Ureter (tissue), 1 donor: ENCODE measurements at places on chromosomes 7 and 10. TPM values are rescaled to one million over a fixed set of nuclear protein-coding genes. Genes with fewer than 3 reads are reported as not detected.

GRCh38 chr10:101575580-101576210 is 12.4 kb downstream of the POLL start:
- DNase-seq: no peak

The C7orf57 gene
- 0.42 TPM for total RNA-seq

DNA sequence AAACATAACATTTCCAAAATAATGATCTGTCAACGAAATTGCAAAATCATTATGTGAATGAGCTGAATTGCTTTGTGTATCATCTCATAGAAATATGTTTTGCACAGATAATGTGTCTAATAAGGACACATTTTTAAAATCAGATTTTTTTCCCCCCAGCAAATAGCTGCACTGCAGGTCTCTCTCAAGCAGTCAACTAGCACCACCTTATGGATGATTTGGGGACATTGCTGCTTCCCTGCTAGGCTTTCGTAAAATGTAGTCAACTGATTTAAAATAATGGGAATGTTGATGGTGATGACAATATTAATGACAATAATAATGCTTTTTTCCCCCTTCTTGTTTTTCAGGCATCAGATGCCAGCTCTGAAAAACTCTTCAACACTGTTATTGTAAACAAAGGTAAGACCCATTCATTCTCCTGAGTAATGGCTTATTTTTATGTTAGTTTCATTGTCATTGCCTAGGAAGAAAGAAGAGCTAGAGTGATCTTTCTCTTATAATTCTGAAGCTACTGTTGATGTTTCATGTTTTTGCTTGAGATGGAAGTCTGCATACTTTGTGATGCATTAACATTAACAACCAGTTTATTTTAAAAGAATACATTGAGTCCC is 433.6 kb upstream of the GALNT17 start:
- DNase-seq: no peak

DNA sequence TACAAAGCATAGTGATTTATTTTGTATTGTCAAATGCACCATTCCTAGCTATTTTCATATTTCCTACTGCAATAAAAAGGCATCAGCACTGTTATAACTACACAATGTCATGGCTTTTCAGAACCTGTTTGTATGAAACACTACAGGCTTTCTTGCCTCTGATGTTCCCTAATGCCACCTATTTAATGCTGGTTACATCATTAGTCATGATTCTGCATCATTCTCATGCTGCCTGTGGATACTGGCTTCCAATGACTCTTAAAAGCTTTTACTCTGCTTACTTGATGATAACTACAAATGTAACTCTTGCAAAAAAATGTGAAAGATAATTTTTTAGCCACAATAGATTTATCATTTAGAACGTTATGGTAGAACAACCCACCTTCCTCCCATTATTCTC is 529.4 kb downstream of the HTR7 start:
- DNase-seq: no peak

GRCh38 chr7:22385326-22385725 is 28.4 kb upstream of the RAPGEF5 start:
- no peak for DNase-seq

The GHRHR gene
- not detected for total RNA-seq

DNA sequence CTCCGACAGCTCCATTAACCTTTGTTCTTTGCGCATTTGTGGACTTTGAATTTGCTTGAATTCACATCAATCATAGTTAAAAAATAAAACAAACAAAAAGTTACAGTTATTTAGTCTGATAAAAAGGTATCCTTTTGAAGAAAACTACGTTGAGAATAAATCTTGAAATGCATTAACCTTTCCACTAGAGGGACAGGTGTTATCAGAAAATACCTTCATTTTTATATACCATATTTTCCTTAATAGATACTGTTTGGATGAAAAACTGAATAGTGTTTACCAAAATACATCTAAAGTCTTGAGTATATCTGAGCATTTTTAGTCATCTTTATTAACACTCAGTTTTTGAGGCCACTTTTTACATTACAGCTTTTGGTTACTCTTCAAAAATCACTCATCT is 371.9 kb downstream of the ZWINT start:
- no peak for DNase-seq

DNA sequence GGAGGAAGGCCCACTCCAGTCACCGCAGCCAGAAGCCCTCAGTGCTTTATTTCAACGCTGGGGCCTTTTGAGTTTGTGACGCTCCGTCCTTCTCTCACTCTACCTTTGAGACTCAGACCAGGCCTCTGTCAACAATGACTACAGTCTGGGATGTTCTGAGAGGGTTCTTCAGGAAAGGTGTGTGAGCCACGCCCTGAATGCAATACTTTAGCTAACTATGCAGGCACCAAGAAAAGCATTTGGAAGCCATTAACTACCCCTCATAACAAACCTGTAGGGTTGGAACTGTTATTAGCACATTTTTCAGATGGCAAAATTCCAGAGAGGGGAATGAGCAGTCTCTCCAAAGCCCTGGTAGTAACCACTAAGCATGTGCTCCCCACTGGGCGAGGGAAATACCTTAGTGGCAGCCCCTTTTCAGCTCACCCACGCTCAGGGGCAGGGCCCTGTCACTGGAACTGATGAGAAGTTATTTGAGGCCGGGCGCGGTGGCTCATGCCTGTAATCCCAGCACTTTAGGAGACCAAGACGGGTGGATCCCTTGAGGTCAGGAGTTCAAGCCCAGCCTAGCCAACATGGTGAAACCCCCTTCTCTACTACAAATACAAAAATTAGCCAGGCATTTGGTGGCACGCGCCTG is 5.7 kb upstream of the ARPC1B start:
- no peak for DNase-seq

The PYROXD2 gene
- 25.8 TPM for total RNA-seq

The DNAJC12 gene
- 1.8 TPM for total RNA-seq

The ABCC2 gene
- total RNA-seq: 1.5 TPM

DNA sequence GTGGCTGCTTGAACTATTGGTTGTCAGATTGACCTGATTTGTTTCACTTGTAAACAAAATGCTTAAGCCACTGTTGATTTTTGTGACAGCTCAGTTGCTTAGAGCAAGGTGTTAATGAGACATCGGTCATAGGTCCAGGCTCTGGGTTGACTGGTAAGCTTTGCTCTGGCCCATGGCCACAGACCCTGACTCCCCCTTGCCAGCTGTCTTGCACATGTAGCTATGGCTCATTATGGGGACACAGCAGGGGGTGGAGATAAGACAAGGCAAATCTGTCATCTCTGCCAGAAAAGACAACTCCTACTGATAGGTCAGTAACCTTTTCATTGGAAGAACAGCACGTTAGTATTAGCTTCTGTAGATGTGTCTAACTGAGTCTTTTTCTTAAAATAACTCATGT is 95.3 kb downstream of the KAT6B start:
- DNase-seq: no peak

- no peak for DNase-seq
These were observed 32.1 kb downstream of the SGCE start for GRCh38 chr7:94623820-94624219.

GRCh38 chr10:15096661-15097010 is 519 bp upstream of the RPP38 start:
- no peak for DNase-seq

DNA sequence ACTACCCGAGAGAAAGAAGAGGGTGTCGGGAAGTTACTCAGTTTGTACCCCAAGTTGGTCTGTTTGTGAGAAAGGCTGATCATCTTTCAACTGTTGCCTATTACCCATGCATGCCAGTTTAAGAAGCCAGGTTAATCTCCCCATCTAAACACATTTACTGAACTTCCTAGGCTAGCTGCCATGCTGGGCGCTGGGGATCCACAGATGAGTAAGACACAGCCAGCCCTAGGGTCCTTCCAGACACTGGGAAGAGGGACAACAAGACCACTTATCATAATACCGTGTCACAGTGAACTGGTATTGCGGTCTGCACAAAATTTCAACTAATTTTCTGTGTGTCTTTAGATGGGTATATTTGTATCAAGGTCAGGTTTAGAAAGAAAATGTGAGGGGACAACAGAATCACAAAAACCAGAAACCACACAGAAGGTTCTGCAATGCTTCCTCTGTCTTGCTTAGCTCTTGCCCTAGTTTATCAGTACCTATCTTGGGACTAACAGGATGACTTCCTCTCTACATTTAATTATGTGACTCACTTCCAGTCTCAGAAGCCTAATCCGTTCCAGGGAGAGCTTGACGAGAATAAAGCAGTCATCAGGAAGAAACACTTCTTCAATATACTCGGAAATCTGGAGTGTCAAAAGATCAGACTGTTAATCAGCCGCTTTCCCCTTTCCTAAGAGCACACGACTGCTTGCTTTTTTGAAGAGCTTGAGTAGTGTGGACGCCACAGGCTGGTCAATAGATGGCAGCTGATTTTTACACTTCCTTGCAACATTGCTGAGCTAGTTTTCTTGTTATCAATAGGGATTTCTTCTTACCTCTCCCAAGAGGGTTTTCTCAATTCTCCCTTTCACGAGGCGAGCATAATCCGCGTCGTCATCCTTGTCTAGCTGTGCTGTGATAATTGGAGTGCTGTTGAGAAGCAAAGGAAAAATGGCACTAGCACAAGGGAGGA is 45.7 kb downstream of the POLR3A start:
- no peak for DNase-seq

The COL28A1 gene
- 3.7 TPM for total RNA-seq

DNA sequence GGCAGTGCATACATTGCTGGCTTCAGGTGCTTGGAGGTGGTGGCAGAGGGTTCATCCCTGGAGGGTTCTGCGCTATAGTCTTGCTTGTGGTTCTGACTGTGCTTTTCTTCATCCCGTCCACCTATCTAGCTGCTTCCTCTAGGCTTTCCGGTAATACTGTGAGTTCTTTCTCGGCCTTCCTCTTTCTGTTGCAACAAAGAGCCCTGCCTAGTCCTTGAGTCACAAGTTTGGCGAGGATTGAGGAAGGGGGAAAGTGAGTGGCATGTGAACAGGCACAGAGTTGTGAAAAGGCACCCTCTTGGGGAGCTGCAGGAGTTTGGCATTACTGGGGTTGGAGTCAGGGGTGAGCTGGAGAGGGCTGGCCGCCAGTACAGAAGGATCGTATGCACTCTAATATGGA is 123.0 kb downstream of the SH2D4B start:
- DNase-seq: no peak

- no peak for DNase-seq
These were observed 130.7 kb upstream of the KMT2E start for GRCh38 chr7:104883248-104883717.

DNA sequence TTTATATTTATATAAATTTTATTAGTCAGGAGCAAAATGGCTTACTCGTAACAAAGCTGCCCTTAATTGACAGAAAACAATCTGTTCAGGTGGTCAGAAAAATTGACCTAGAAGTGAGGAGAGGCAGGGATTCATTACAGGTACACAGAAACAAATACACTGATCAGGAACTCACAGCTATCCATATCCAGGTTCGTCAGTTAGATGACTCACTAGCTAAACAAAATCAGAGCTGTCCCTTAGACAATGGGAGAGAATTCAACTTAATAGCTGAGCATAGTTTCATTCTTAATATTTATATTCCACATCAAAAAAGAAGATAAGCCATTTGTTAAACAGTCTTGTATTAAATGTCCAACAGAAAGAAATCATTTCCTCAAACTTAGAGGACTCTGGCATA is 41.7 kb downstream of the HYCC1 start:
- DNase-seq: no peak

DNA sequence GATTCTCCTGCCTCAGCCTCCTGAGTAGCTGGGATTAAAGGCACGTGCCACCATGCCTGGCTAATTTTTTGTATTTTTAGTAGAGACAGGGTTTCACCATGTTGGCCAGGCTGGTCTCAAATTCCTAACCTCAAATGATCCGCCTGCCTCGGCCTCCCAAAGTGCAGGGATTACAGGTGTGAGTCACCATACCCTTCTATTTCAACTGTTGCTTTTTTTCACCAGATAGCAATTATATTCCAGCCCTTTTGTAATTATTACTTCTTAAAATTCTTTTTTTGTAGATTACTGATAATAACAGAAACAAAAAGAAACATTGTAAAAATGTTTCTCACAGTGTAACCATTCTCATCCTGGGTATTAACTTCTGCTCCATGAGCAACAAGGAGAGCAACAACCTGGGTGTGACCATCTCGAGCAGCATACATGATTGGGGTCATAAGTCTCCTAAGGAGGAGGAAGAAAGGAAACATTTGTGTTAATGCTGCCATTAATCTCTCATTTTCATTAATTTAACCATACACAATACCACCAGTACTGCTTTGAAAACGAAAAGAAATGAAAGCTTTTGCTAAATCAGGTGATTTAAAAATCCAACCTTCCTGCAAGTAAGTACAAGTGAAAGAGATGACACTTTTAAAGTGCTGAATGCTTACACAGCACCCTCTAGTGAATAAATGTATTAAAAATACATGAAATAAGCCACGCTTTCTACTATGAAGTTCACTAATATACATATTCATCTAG is 41.8 kb downstream of the ASZ1 start:
- DNase-seq: no peak

- DNase-seq: no peak
These were observed 54.7 kb downstream of the HSPA12A start for GRCh38 chr10:116687633-116688032.

The FAM171A1 gene
- 15.9 TPM for total RNA-seq

- no peak for DNase-seq
These were observed 27.7 kb upstream of the DDIT4 start for GRCh38 chr10:72245949-72246525.

- no peak for DNase-seq
These were observed 8.7 kb downstream of the TAF3 start for GRCh38 chr10:7826971-7827370.

- no peak for DNase-seq
These were observed 19.8 kb downstream of the POT1 start for GRCh38 chr7:124909808-124910207.

- no peak for DNase-seq
These were observed 15.8 kb downstream of the SCD start for GRCh38 chr10:100362570-100363496.
